ENCODE measurements at places on chromosomes 12 and 14.

GRCh38 chr14:68898248-68899032 is 80.7 kb downstream of the ACTN1 start:
- DNase-seq: no peak

DNA sequence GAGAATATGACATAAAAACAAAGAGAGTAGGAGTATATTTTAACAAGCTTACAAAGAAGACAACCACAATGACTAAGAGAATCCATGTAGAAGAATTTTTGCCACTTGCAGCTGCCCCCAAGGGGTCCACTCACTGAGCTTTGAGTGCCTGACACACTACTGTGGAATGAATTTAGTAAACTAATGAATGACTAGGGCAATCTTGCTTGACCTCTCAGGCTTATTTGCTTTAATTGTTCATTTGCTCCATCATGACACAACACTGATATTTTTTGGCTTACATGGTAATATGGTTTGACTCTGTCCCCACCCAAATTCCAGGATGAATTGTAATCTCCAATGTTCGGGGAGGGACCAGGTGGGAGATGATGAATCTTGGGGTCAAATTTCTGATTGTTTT is 249.1 kb upstream of the FAR2 start:
- no peak for DNase-seq

DNA sequence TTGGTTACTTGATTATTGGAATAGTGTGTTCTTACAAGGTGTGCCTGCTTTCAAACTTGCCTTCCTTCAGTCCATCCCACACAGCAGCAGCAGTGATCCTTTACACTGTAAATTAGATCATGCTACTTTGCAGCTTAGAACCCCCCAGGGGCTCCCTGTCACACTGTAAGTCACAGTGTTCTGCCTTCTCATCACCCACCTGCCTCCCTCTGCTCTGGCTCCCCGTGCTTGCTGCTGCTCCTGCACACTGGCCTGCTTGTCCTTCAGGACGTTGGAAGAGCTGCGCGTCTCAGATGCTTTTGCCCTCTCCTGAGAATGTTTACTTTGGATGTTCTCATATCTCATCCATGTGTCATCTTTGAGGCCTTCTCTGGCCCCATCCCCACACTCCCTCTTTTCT is 27.3 kb downstream of the ZC3H14 start:
- DNase-seq: no peak

DNA sequence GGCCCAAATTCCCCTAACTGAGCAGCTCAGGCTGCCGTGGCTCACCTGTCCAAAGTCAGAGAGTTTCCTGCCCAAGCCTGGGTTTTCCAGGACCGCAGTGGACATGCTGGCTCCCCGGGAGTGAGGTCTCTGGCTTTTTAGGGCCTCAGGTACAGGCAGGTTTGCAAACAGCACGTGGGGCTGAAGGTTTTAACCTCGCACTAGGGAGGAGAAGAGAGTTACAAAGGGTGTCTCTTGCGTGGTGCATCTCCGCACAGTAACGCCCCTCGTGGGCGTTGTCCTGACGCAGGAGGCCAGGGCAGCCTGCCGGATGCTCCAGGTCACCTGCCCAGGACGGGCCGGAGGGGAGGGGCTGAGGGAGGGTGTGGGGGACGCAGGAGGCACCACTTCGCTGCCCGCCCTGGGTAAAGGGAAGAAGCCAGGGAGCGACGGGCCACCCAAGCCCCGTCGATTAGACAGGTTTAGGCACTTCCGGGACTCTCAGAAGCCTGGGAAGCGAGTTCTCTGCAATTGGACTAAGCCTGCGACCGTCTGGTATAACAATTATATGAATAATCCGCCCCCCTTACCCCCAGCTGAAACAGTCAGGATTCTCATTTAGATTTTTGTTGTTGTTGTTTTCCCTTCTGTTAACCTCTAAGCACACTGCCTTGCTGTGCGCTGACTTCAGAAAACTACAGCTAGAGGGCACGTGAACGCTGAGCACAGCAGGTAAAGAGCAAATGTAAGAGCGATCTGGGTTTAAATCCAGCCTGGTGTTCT is at the start of gene PAH:
PAH (minus strand) TSS at position 219 of the 762 bp plus-strand sequence; CDS start at position 105, 114 bp downstream.
- no peak for DNase-seq

DNA sequence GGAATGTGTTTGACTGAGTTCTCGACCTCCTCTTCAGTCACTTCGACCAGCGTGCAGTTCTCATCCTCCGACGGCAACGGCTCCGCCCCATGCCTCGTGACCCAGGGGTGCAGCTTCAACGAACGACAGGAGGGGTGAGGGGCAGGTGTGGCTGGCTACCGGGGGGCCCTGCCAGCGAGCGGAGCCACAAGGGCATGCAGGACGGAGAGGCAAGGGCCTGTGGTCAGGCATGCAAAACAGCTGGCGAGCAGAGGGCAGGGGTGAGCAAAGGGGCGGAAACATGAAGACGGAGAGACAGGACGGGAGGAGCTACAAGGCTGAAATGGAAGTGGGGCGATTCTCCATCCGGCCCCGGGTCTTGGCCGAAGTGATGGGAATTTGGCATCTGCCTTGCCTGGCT is 38.7 kb downstream of the P2RX4 start:
- DNase-seq: no peak

DNA sequence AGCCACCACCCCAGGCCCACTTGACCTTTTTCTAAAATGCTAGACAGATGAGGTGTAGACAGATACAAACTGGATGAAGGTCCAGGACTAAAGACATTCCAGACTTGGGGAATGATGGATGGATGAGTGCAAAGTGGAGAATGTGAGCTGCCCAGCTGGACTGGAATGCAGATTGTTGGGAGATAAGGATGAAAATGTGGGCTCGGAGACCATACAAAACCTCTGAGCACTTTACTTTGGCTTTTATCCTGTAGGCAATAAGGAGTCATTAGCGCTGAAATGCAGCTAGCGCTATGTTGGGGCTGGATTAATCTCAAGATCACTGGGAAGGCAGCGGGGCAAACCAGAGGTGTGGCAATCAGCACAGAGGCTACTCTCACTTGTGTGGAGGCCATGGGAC is 64.7 kb upstream of the GNPNAT1 start:
- no peak for DNase-seq

DNA sequence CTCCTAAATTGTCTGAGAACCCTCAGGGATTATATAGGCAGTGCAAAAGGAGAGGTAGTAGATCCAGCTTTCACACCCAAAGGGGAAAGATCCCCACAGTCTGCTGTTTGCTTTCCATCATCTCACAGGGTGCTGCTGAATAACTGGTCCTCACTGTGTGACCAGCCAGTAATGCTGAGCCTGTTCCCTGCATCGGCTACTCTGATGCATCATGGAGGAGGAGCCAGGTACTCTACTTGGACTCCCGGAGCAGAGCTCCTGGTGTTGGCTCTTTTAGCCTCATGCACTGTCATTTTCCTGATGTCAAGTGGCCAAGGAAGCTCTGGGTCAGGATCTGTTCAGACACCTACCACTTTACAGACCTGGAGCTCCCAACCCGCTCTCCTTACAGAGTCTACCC is 127.4 kb upstream of the ATF1 start:
- DNase-seq: no peak

DNA sequence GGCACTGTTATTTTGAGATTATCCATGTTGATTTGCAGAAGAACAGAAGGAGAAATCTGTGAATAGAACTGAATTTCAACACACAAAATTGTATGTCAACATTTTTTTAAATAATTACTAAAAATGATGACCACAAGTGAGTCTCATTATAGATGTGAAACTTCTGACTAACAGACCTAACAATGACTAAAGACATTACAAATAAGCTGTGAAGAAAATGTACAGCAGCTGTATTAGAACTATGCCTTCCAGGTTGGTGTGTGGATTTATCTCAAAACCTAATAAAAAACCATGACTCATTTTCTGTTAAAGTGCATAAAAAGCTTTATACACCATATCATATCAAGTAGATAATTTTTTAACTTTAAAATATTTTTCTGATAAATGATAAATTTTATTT is 22.5 kb upstream of the FOXG1 start:
- no peak for DNase-seq

DNA sequence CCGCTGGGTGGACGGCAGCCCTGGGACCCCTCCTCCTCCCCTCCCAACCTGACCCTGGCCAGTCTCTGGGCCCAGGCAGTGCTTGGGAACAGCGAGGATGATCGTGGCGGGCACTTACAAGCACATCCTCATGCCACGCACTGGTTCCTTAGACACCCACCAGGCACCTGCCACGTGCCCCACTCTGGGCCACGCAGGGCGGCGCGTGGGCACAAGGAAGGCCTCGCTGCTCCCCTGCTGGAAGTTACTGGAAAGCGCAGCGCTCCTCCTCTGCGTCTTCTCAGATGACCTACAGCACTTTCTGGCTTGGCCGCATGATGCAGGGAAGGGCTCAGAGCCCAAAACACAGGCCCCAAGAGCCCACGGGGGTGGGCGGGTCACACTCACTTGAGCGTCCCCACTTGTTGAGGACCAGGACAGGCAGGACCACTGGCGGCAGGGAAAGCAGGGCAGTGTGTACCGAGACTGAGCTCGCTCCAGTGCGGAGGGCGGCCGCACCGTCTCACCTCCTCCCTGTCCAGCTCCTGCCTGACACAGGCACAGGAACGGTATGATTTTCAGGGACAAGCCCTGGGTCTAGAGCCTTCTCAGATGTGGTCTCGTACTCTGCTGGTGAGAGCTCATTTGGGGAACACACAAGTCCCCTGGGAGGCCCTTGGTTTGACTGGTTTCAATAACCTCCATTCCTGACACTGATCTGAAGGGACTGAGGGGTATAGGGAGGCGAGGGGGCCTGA is 128.3 kb upstream of the EVL start:
- DNase-seq: no peak

DNA sequence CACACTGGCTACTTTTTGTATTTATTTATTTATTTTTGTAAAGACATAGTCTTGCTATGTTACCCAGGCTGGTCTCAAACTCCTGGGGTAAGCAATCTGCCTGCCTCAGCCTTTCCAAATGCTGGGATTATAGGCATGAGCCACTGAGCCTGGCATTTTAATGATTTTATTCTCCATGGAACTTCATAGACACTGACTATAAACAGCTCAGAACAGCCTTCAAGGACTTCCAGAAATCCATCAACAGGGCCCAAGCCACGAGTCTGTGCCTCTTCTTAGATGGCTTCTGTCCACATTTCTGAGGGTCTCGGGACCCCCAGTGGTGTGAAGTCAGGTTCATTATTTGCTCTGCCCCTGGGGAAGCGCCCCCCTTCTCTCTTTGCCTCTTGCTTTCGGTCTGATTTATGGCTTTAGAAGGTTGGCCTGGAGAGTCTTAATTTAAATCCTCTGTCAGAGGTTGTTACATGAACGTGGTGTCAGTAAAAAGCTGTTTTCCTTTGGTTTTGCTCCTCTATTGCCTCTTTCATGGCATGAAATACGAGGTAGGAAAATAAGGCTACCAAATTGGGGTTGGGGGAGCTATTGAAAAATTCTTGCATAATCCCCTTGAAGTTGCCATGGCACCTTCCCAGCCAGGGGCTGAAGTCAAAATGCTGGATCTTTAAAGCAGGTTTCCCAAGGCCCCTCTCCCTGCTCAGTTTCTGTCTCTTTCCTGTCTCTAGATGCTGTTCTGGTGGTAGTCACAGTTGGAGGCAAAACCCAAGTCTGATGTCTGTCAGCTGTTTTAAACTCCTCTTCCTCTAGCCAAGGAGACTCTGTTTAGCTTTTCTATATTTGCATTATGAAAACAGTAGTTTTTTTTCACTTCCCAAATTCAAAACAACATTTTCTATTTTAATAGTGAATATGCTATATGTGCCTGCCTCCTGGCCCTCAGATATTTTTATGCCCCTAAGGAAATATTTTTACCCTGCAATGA is 129.4 kb downstream of the SMOC1 start:
- DNase-seq: no peak

- no peak for DNase-seq
Observed at GRCh38 chr12:69679119-69679518, 20.0 kb downstream of the BEST3 start.

DNA sequence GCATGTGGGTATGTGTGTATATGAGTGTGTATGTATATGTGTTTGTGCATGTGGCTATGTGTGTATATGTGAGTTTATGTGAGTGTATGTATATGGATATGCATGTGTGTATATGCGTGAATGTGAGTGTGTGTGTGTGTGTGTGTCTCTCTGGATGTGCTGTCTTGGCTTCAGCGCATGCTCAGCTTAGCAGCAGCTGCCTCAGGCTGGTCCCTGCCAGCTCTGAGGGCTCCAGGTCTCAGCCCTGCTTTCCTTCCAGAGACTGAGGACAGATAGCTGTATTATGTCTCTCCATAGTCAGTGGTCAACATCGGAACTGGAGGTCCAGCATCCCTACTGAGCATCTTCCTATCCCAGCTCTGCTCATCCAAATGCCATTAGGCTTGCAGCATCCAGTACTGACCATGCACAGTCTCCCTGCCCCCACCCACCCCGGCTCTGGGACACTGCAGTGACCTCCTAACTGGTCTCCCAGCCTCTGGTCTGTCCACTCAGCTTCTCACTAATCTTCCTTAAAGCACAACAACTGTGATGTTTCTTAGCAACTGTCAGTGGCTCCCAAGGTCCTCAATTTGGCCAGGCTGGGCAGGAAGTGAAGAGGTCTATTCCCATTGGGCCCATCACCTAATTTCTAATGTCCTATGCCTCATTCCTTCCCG is 22.8 kb downstream of the FAIM2 start:
- DNase-seq: no peak

- no peak for DNase-seq
Observed at GRCh38 chr12:87332987-87333726, 696.0 kb downstream of the C12orf50 start.

DNA sequence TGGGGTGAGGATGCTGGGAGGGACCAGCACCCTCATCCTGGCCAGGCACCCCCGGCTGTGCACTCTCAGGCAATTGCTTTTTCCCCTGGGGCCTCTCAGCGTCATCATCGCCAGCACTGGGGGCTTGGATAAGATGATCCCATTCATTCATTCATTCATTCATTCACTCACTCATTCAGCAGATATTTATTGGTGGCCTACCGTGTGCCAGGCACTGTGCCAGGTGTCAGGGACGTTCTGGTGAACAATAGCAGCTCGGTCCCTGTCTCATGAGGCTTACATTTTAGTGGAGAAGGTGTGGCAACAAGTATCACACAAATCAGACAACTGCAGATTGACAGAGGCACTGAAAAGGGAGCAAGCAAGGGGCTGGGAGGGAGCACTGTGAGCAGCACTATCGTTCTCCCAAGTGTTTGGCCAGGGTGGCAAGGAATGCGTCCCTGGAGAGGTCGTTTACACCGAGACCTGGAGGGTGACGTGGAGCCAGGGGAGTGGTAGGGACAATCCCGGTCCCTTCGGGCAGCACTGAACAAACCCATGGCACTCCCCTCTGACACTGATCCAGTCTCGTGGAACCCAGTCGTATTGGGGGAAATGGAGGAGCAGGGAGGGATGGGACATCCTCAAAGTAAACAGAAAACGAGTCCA is 124.1 kb downstream of the PAPOLA start:
- no peak for DNase-seq

GRCh38 chr14:88868558-88869159 is 44.2 kb downstream of the TTC8 start:
- DNase-seq: peak; percentile 21

GRCh38 chr12:100026241-100026640 is 41.5 kb upstream of the ANKS1B start:
- DNase-seq: no peak

DNA sequence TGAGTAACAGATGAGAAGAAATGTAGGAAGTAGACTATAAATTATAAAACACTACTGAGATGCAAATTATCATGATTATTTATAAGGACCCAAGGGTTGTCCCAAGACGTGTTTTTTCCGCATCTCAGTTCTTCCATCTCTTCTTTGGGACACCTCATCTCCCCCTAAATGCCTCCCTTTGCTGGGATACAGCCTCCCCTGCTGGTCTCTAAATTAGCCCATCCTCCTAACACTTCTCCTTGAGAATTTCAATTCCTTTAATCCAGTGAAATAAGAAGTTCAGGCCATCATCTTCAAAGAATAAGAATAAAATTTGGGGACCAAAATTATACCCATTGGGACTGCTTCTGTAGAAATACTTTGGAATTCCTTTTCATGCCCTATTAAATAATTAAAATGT is 667.0 kb downstream of the BCL11B start:
- DNase-seq: no peak
